Type B pancreatic cell (in vitro differentiated cells): ENCODE measurements at places on chromosomes 11 and 22. TPM values are rescaled to one million over a fixed set of nuclear protein-coding genes. Genes with fewer than 3 reads are reported as not detected.

The TRPM5 gene
- total RNA-seq = 0.21 and 0.46 TPM in 2 replicates

The GGT5 gene
- total RNA-seq = 0.14 and 0.80 TPM in 2 replicates

The PRSS23 gene
- 47.1 and 48.1 TPM in 2 replicates for total RNA-seq

The MGAT3 gene
- total RNA-seq = 47.0 and 115 TPM in 2 replicates

The BACE1 gene
- total RNA-seq = 26.2 and 37.4 TPM in 2 replicates

- no peak overlapping the region for H3K4me3 ChIP-seq
- no peaks in the 10 kb centered on the region for H3K36me3 ChIP-seq
- peak overlapping the region; percentile 44 for H3K27ac ChIP-seq
- H3K4me1 ChIP-seq = peaks cover 12% of the 10 kb centered on the region
- H3K27me3 ChIP-seq = no peaks in the 10 kb centered on the region
Observed at GRCh38 chr22:29598684-29599020, 4.8 kb upstream of the NF2 start.

GRCh38 chr22:44592824-44593148 is 94.8 kb upstream of the RTL6 start:
- peaks cover 27% of the 10 kb centered on the region for H3K4me1 ChIP-seq
- no peak for DNase-seq
- H3K4me3 ChIP-seq = no peak overlapping the region
- peaks cover 19% of the 10 kb centered on the region for H3K27me3 ChIP-seq
- no peak overlapping the region for H3K27ac ChIP-seq

DNA sequence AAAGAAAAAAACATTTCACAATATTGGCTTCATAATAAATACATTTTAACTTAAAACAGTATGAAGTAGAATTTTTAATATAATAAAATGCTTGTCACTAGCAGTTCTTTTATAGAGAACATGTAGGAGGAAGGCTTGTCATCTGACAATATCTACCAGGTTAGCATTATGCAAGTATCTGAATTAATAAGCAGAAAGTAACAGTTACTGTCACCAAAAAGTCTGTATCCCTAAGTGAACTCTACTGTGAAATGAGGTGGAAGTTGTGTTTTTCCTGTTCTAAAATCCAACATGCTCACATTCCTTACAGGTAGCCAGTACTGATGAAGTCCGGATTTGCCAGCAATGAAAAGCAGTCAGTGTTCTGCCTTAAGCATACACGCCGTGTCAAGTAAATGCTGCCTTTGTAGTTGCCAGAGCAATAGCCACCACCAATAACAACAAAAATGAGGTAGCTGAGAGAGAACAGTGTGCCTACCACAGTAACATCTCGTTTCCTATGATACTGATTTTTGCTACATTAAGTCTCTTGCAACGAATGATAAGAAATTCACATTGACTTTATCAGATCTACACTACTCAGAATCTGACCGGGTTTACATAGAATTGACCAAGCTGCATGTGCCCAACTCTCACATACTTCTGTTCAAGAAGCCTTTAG is 95.5 kb downstream of the SIK3 start:
- H3K4me1 ChIP-seq = peaks cover 31% of the 10 kb centered on the region
- no peak for DNase-seq
- H3K4me3 ChIP-seq = no peak overlapping the region

- H3K27me3 ChIP-seq = no peaks in the 10 kb centered on the region
- no peak overlapping the region for H3K4me3 ChIP-seq
- no peak for DNase-seq
- no peaks in the 10 kb centered on the region for H3K4me1 ChIP-seq
Observed at GRCh38 chr11:70389201-70389600, 9.1 kb upstream of the CTTN start.

GRCh38 chr11:9571763-9572115 is 1.7 kb upstream of the WEE1 start:
- H3K27ac ChIP-seq = peak overlapping the region; percentile 99
- H3K36me3 ChIP-seq = peaks cover 17% of the 10 kb centered on the region
- DNase-seq = no peak
- H3K4me1 ChIP-seq = peaks cover 38% of the 10 kb centered on the region
- H3K27me3 ChIP-seq = no peaks in the 10 kb centered on the region

DNA sequence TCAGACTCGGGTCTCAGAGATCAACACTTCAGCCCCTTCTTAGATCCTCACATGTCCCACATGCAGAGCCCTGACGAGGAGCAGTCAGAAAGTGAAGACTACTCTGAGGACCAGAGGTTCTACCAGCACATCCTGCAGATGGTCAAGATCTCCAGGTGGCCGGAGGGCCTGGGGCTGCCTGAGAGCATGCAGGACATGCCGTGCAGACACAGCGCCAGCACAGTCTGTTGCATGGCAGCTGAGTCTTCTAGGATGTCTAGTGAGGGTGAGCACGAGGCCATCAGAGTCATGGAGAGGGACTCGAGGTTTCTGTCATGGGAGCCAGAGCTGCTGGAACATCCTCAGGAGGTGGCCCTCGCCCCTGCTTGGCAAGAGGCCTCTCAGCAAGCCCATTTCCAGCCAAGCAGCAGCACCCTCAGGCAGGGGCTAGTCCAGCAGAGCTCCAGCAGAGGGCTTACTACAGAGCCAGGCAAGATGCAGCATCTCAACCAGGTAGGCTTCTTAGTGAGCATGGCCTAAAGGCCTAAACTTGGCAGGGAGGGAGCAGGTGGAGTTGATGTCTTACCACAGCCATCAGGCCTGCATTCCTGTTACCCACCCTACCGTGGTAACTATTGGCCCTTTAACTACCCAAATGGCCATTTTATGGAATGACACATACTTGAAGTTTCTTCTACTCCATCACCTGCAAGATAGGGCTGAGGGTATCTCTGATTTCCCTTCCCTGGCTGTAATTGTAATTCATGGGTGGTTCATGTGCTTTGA is 28.7 kb downstream of the CEP164 start:
- H3K4me3 ChIP-seq = no peak overlapping the region
- no peak overlapping the region for H3K27ac ChIP-seq
- H3K4me1 ChIP-seq = no peaks in the 10 kb centered on the region
- H3K27me3 ChIP-seq = no peaks in the 10 kb centered on the region

DNA sequence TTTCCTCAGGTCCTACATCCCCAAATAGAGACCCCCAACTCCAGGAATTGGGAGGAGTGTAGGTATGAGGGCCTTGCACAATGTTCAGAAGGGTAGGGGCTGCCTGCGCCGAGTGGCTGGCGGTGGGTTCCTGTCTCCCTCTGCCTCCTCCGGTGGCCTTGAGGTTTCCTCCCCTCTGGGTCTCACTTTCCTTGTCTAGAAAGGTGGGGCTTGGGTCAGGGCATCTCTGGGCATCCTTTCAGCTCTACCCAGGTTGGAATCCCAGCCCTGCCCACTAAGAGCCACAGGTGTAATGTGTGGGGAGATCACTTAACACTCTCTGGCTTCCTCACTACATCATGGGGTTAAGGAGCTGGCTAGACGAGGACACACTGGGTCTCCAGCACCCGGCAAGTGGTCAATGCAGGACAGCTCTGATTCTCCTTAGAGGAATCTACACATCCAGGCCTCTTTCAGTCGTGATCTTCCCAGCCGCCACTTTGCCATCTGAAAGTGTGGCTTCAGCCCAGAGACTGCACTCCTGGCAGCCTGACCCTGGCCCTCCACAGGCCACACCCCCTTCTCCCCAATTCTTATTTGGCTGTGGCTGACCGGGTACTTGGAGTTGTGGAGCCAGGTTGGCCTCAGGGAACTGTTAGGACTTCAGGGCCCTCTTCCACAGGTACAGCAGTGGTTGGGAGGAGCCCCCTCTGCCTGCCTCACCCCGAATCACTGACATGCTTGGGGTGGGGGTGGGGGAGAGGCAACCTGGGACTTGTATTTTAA is 22.1 kb downstream of the PRDM11 start:
- H3K27me3 ChIP-seq = no peaks in the 10 kb centered on the region
- no peak for DNase-seq
- no peaks in the 10 kb centered on the region for H3K36me3 ChIP-seq
- peaks cover 9% of the 10 kb centered on the region for H3K4me1 ChIP-seq
